Sigmoid colon (tissue), 7 donors: ENCODE measurements at places on chromosomes 13 and 19. TPM values are rescaled to one million over a fixed set of nuclear protein-coding genes. Genes with fewer than 3 reads are reported as not detected.

FGF21 gene
- total RNA-seq = not detected

TGFBR3L gene
- not detected for total RNA-seq

LRRC4B gene
- total RNA-seq = 2.7 TPM

SPACA4 gene
- not detected for total RNA-seq

CGB3 gene
- not detected for total RNA-seq

PSG1 gene
- total RNA-seq = not detected

GNA15 gene
- total RNA-seq = 4.6 TPM

GRCh38 chr13:79141082-79141481 lies 265.0 kb downstream of the RBM26 start:
- H3K4me1 ChIP-seq = no peaks in the 10 kb centered on the region
- no peaks in the 10 kb centered on the region for H3K27me3 ChIP-seq
- H3K27ac ChIP-seq = no peak overlapping the region
- no peak for DNase-seq
- H3K4me3 ChIP-seq = no peak overlapping the region
- H3K36me3 ChIP-seq = no peaks in the 10 kb centered on the region

DNA sequence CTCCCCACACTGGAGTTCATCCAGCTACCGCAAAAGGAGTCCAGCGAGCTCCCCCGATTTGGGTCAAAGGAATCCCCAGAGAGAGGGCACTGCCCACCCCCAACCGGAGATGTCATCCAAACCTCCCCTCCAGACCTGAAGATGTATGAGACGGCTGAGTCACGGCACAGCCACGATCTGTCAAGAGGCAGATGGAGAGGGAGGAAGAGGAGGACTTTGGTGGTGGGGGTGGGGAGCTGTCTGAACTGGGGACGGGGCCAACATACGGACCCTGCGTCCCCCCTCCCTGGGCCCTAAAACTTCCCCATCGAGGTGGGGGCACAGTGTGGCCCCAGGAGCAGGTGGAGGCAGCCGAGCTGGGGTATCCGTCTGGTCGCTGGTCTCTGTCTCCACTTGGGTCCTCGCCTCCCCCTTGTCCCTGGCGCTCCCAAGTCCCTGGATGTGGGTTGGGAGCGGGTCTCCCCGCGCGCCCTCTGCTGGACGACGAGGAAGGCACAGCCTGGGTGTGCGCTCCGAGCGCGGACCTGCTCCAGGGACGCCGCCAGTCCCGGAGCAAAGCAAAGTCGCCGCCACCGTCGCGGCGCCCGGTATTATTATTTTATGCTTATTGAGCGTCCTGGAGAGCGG lies 3.8 kb downstream of the PDE4A start:
- H3K4me3 ChIP-seq = peak overlapping the region; percentile 22
- H3K4me1 ChIP-seq = peaks cover 36% of the 10 kb centered on the region
- peaks cover 65% of the 10 kb centered on the region for H3K27me3 ChIP-seq

GRCh38 chr13:44311011-44311780 lies 62.4 kb upstream of the SERP2 start:
- H3K36me3 ChIP-seq = no peaks in the 10 kb centered on the region
- peak; percentile 85 for DNase-seq
- peaks cover 64% of the 10 kb centered on the region for H3K4me1 ChIP-seq
- no peak overlapping the region for H3K4me3 ChIP-seq

DNA sequence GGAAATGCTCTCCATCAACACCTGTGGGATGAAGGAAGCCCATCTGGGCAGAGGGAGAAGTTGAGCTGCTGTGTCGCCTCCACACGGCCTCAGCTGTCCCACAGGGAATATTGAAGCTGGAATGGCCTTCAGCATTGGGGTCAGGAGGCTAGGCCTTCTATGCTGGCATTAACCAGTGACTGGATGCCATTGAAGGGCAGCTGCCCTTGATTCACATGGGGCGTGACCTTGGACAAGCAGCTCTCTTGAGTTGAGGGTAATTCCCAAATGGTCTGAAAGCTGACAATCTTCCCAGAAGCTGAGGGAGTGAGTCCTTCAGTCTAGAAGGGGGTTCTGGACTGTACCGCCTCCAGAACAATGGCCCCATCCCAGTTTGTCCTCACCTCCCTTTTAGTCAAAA lies 6.7 kb downstream of the BCL3 start:
- H3K4me3 ChIP-seq = no peak overlapping the region
- no peak for DNase-seq
- peaks cover 85% of the 10 kb centered on the region for H3K4me1 ChIP-seq
- peaks cover 20% of the 10 kb centered on the region for H3K36me3 ChIP-seq
- H3K27me3 ChIP-seq = no peaks in the 10 kb centered on the region

DNA sequence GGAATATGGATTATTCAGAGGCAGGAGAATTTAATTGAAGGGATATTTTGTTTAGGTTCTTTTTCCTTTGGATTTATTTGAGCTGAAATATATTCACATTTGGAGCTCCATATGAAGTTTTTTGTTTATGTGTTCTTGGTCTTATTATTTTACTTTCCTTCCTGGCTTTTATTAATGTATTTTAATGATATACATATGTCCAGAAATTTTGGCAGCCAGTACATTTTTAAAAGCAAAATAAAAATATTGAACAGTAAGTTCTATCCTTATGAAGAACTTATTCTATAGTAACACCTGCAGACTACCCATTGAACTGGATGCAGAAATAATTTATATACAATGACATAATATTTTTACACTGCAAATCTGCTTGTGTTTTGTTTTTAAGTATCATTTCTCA lies 323.6 kb downstream of the GPC6 start:
- H3K27ac ChIP-seq = no peak overlapping the region
- H3K4me1 ChIP-seq = no peaks in the 10 kb centered on the region
- no peaks in the 10 kb centered on the region for H3K27me3 ChIP-seq
- H3K36me3 ChIP-seq = no peaks in the 10 kb centered on the region
- no peak overlapping the region for H3K4me3 ChIP-seq

DNA sequence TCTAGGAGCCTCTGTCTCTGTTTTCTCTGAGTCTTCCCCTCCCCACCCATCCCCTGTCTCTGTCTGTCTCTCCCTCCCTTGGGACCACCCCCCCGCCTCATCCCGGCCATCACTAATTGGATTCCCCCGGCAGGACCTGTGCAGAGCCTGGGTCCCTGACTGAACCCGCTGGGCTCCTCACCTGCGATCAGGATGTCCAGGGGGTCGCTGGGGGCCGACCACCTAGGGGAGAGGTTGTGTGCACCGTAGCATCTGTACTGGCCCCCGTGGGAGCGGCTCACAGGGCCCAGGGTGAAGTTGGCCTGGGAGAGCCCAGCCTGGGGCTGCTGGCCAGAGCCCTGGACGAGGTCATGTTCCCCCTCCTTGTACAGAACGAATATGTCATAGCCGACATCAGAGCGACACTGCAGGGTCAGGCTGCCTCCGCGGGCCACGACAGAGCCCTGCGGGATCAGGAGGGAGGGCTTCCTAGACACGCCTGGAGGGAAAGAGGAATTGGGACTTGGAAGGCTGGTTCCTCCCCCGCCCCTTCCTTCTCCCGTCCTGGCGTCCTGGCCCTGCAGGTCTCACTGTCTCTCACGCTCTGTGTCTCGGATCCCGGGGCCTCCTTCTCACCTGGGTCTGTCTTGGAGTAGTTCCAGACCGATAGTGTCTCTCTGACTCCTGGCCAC lies 1.8 kb downstream of the LILRB5 start:
- H3K27me3 ChIP-seq = peaks cover 48% of the 10 kb centered on the region
- DNase-seq = peak; percentile 54
- no peak overlapping the region for H3K27ac ChIP-seq
- no peaks in the 10 kb centered on the region for H3K36me3 ChIP-seq
- H3K4me1 ChIP-seq = no peaks in the 10 kb centered on the region

- H3K27ac ChIP-seq = peak overlapping the region; percentile 17
- H3K27me3 ChIP-seq = no peaks in the 10 kb centered on the region
- no peak for DNase-seq
These were observed 3.8 kb downstream of the LENG1 start for GRCh38 chr19:54155694-54156093.
